Suppressor macrophage treated with lipopolysaccharide for 1 hour (primary cell): ENCODE measurements at places on chromosomes 1 and 21.

DNA sequence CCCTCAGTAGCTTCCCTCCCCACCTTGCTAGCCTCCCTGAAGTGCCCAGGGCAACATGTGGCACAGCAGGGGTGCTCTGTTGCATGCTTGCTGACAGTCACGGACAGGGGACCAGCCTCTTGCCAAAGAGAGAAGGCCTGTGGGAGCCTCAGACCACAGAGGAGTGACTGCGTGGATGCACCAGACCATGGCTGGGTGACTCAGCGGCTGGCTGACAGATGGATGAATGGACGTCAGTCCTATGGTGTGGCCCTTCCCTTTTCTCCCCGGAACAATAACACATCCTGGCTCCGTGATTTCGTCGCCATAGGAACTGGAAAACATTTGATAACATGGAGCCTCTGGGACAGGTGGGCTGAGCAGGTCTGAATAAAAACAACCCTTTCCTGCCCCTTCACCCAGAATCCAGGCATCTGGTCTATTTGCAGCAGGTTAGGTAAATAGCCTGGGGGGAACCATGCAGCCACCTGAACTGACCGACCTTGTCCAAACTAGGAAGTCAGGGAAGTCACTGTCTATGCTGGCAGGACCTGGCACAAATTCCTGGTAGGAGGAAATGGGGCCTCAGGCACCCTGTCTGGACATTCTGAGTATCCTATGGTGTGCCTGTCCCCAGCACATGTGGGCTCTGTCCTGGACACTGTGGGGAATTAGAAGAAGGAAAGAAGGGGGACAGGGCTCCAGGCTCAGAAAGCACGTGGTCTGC is 53.3 kb downstream of the NENF start:
- peak; percentile 96 for DNase-seq

GRCh38 chr21:21898801-21899200 is 900.6 kb downstream of the NCAM2 start:
- DNase-seq, result no peak

GRCh38 chr1:203328714-203329122 is 22.2 kb downstream of the FMOD start:
- no peak for DNase-seq

GRCh38 chr1:151213560-151213959 is 15.2 kb downstream of the PIP5K1A start:
- no peak for DNase-seq

- peak; percentile 23 for DNase-seq
Observed at GRCh38 chr1:236282425-236282716, 613 bp upstream of the ERO1B start.

DNA sequence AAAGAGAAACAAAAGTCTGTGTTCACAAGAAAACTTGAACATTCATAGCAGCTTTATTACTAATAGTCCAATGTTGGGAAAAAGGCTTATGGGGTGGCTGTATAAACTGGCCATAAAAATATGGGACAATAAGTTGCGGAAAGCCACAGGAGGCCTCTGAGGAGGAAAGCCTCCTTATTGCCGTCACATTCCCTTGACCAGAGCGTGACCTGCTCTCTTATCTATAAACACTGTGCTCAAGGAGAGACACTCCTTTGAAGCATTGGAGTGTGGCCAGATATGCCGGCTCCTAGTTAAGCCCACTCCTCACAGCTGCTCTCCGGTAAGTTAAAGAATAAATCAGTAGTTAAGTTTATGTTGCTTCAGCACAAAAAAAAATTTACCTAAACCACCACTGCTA is 19.7 kb downstream of the OR6Y1 start:
- DNase-seq, result no peak

DNA sequence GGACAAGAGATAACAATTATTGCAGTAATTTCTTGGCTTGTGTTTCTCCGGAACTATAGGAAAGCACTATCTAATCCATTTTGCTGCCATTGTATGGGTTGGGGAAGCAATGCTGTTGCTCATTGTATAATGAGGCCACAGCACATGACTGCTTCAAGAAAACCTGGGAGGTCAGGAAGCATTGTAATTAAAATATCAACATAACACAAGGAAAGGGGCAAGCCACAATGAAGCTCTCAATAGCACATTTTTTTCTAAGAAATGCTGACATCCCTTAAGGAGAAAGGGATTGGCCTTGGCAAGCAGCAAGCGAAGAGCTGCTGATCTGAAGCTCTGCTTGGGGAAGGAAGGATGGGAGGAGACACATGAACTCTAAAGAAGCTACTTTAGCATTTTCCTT is 44.0 kb downstream of the PLPP3 start:
- no peak for DNase-seq

DNA sequence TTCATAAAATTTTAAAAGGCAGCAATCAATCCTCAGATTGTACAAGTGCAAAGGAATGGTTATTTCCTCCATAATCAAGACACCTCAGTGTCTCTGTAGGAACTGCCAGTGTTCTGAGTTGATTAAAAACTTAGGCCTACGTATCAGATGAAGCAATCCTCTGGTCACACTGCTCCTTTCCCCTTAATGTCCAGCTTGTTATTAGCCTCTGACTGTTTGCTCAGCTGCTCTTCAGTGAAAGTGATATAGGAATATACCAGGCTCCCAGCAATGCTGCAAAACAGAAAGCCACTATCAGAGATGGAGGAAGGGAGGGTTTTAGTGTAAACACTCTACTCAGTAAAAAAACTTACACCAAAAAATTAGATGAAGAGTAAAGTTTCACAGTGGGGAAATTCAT is 49.8 kb downstream of the SLC35D1 start:
- no peak for DNase-seq

GRCh38 chr1:9907441-9907840 is 2.6 kb downstream of the CTNNBIP1 start:
- DNase-seq, result no peak

- DNase-seq, result no peak
Observed at GRCh38 chr1:32883338-32884031, 2.8 kb upstream of the HPCA start.

DNA sequence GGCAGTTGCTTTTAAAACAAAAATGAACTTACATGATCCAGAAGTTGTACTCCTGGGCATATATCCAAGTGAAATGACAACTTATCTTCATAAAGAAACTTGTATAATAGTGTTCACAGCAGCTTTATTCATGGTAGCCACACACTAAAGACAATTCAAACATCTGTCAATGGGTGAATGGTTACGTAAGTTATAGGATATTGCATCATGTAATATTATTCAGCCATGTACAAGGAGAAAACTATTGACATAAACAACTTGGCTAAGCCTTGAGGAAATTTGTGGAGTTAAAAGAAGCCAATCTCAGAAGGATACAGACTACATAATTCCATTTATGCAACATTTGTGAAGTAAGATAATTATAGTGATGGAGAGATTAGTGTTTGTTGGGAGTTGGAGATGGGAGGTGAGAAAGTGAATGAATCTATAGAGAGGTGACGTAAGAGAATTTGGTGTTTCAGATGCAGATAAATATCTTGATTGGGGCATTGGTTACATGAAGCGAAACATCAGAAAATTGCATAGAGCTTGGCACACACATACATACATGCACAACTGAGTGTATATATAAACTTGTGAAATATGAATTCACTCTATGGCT is 49.9 kb upstream of the GRIK1 start:
- no peak for DNase-seq

DNA sequence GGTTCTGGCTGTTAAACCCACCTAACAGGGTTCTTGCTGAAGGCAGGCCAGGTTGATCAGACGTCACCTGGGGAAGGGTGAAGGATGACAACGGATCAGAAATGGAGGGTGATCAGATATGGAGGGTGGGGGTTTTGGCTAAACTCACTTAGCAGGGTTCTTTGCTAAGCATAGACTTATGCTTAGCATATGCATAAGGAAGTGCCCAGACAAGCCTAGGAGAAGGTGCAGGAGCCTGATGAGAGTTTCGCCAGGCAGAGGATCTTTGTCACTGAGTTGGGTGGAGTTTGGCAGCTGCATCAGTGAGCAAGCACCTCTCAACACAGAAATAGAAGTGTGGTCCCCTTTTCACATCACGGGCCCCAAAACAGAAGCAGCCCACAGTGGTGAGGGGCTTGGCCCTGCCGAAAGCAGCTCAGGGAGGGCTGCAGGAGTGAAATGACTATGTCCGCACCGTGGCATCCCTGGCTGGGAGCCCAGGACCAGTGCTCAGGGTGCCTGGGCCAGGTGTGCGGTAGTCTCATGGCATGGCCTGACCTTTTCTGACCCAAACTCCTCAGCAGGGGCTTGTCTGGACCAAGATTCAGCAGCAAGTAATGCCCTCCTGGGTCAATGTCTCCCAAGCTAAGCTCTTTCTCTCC is 101.6 kb downstream of the AJAP1 start:
- no peak for DNase-seq

GRCh38 chr1:216293683-216294082 is 129.6 kb downstream of the USH2A start:
- no peak for DNase-seq

DNA sequence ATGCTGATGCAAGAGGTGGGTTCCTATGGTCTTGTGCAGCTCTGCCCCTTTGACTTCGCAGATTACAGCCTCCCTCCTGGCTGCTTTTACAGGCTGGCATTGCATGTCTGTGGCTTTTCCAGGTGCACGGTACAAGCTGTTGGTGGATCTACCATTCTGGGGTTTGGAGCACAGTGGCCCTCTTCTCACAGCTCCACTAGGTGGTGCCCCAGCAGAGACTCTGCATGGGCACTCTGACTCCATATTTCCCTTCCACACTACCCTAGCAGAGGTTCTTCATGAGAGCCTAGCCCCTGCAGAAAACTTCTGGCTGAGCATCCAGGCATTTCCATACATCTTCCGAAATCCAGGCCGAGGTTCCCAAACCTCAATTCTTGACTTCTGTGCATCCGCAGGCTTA is 989.0 kb downstream of the PLA2G4A start:
- no peak for DNase-seq

DNA sequence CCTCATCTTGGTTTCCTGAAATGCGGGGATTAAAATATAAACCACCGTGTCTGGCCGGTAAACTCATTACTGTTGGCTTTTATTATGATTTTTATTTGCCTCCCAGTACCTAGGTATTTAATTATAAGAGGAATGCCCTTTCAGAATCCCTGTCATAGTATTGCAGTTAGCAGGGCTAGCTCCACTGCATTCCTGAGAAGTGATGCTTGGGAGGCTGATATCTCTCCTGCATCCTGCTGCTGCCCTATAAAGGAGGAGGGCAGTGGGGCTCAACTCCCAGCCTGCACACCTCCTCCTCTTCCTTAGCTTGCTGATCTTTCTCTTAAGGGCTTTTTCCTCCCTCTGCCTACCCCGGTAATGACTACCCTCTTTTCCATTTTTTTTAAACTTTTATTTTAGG is 19.9 kb upstream of the DISC1 start:
- DNase-seq, result no peak
